ENCODE measurements at places on chromosomes 11 and 22.

GRCh38 chr22:25509374-25509791 is 55.1 kb upstream of the GRK3 start:
- DNase-seq: no peak

- no peak for DNase-seq
Observed at GRCh38 chr11:35424157-35424940, 5.0 kb upstream of the SLC1A2 start.

DNA sequence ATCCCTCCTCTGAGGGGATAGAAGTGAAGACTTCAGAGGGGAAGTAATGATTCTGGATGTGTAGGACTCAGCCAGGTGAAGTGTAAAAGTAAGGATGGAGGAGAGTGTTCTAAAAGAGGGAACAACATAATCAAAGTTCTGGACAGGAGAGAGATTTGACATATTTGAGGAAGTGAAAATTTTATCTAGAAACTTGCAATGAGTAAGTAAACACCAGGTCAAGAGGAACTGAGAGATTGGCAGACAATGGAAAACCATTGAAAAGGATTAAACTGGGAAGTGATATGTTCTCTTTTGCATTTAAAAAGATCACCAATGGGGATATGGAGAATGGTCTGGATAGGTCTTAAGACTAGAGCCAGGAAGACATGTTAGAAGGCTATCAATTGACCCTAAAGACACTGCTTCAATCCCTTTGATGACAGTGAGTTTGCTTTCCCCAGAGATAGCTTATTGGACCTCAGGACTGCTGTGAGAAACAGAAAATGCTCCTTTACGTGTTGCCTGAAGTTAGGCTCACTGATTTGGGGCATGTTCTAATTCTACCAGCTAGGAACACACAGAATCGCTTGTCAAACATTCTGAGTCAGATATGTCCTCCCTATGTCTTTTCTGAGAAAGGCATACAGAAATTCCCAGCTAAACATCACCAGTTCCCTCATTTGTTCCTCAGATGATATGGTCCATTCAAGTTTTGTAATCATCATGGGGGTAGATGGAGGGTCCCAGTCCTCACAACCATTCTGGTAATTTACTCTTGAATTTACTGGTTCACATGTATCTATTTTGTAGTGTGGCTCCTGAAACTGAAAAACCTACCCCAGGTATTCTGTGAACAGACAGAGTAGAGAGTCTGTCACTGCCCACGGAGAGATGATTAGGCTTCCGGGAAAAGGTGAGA is 144.9 kb downstream of the MAML2 start:
- DNase-seq: no peak

- DNase-seq: peak; percentile 27
Observed at GRCh38 chr22:50326956-50327710, at the start of gene DENND6B. DENND6B (minus strand) TSS chr22:50327012; CDS start chr22:50326988, 24 bp downstream.

- DNase-seq: no peak
Observed at GRCh38 chr22:17272511-17272991, 53.3 kb upstream of the ADA2 start.

DNA sequence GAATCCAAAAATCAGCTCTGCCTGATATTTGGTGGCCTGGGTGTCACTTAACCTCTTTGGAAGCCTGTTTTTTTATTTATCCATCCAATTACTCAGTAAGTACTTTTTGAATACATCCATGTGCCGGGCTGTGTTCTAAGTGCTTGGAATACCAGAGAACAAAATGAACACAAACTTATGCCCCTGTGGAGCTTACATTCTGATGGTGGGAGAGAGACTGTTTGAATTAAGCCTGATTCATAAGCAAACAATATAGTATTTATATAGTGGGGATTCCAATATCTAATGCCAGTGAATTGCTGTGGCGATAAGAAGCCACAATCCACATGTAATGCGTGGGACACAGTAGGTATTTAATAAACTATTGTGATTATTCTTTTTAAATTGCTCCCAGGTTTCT is 19.4 kb downstream of the KCNJ5 start:
- no peak for DNase-seq

DNA sequence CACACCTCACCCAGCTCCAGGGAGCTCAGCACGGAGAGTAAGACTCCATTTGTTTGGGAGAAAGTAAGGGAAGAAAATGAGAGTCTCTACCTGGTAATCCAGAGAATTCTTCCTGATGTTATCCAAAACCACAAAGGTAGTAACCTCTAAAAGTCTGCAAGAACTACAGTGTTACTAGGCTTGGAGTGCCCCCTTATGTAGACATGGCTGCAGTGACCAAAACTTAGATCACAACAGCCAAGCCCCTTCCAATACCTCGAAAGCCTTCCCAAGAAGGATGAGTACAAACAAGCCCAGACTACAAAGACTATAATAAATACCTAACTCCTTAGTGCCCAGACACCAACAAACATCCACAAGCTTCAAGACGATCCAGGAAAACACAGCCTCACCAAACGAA is 4.9 kb downstream of the UBE2L6 start:
- DNase-seq: no peak

- peak; percentile 47 for DNase-seq
Observed at GRCh38 chr22:50531546-50531961, 1.7 kb upstream of the TYMP start.
